Fibroblast of skin of abdomen (primary cell): ENCODE measurements at places on chromosomes 2 and 18.
A peak's percentile ranks its signal among the peaks of the same experiment; 100 is the strongest.

GRCh38 chr18:36532394-36532793 lies 234.9 kb downstream of the FHOD3 start:
- peak; percentile 36 for DNase-seq

DNA sequence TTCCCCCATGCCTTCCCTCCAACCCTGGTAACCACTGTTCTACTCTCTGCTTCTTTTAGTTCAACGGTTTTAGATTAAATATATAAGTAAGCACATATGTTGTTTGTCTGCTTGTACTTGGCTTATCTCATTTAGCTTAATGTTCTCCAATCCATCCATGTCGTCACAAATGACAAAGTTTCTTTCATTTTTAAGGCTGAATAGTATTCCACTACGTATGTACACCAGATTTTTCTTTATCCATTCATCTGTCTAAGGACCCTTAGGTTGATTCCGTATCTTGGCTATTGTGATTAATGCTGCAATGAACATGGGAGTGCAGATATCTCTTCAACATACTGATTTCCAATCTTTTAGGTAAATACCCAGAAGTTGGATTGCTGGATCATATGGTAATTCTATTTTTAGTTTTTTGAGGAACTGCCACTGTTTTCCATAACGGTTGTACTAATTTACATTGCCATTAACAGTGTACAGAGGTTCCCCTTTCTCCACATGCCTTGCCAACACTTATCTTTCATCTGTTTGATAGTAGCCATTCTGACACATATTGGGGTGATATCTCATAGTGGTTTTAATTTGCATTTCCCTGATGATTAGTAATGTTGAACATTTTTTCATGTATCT lies 8.1 kb downstream of the ASB3 start:
- DNase-seq, result no peak

GRCh38 chr2:81061016-81061415 lies 756.5 kb upstream of the LRRTM1 start:
- DNase-seq, result no peak

GRCh38 chr2:166357068-166357949 lies 18.4 kb downstream of the SCN9A start:
- DNase-seq, result no peak

DNA sequence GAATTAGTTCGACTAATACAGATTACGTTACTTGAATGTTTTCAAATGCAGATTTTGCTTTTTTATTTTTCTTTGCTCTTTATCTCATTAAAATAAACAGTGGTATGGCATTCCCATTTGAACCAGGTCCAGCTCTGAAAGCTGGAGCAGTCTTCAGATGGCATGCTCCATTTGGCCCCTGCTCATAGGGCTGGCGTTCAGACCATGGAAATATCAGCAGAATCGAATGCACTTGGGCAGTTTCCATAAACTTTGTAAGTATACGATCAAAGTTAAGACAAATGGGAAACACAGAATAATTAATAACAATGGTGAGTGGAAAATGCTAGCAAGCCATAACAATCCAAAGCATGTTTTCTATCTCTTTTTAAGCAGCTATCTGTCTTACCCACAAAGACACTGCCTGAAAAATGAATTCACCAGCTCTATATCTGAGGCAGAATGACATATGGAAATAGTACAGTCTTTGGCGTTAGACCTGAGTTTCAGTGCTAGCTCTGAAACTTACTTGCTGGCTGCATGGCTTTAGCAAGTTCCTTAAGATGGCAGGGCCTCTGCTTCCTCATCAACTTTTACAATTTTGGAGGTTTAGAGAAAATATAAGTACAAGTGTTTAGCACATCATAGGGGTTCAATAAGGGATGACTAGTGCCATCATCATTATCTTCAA lies 131.6 kb downstream of the BCL2 start:
- no peak for DNase-seq

GRCh38 chr2:19674051-19675002 lies 227.5 kb downstream of the TTC32 start:
- DNase-seq, result peak; percentile 78

DNA sequence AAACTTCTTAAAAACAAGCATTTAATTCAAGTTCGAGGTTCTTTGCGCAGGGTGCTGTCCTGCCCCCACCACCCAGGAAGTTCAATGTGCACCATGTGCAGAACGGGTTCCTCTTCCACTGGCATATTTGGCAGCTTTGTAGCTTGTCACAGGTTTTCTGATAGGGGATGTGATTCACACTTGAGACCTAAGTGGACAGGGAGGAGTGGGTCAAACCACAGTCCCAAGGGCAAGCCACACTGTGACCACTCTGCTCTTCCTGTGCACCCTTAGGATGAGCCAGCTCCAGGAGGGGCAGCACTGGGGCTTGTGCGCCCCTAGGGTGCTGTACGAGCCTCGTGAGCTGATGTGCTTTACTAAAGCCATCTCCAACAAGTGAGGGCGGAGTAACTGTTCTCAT lies 82.5 kb downstream of the TGFA start:
- no peak for DNase-seq

- no peak for DNase-seq
These were observed 24.4 kb downstream of the CD28 start for GRCh38 chr2:203730883-203731282.

GRCh38 chr2:190646780-190647522 lies 1.9 kb upstream of the NAB1 start:
- DNase-seq, result peak; percentile 82

DNA sequence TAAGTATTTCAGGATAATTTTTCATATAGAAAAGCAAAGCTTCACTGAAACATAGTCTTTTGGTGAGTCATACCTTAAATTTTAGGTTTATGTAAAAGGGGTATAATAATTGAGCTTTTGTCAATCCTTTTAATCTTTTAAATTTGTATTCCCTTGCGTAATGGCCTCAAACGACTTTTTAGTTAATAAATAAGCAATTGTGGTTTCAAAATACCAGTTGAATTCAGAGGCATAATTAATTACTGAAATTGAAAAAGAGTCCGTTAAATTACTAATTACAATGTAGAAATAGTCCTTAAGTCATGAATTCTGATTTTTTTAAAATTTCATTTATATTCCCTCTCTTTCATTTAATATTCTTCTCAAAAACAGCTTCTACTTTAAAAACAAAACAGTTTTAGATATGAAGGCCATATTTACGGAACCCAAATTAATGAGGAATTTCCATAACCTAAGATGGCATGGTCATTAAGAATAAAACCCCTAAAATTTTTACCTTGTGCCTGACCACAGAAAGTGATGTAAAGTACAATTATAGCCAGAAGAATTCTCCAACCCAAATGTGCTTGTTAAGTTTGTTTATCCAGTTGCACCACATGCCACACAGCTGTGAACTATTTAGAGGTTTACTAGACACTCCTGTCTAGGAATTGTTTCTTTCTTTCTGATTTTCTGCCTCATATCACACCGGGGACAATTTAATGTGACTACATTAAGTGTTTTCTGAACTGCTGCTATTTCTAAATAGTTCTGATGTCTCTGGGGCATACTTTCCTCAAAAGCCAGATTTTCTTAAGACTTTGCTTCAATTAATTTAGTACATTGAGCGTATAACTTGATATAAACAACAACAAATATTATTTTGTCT lies 60.7 kb upstream of the ITGA4 start:
- DNase-seq, result peak; percentile 49

- no peak for DNase-seq
These were observed 7.8 kb upstream of the CNDP2 start for GRCh38 chr18:74488354-74488753.

DNA sequence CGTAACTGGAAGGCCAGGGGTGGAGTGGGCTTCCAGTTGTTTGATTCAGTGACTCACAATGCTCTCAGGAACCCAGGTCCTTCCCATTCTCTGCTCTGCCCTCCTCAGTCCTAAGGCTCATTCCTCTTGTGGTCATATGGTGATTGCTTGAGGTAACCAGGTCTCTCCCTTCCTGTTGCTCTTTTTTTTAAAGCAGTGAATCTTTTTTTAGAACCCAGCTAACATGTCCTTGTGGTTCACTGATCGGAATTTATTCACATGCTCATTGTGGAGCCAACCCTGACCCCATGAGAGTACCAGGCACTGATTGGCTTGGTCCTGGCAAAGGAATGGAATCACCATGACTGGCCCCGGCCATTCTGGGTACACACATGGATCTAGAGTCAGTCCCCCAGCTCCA lies 7.4 kb downstream of the THNSL2 start:
- no peak for DNase-seq

- DNase-seq, result no peak
These were observed 17.5 kb downstream of the GPR35 start for GRCh38 chr2:240642806-240643092.

DNA sequence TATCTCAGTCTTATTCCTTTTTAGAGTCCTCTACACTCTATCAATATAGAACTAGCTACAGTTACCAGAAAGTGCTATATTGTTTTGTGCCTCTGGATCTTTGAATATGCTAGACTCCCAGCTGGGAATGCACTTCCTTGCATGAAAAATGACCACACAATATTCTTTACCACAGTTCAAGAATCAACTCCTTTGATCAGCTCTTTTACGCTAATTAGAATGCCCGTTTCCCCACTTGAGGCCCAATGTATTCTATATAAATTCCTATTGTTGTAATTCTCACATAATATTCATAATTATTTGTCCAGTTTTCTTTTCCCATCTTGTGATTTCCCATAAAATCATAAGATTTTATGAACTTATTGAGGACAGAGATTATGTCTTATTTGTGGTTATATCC lies 142.2 kb downstream of the UBE2E3 start:
- DNase-seq, result no peak

- no peak for DNase-seq
These were observed 54.7 kb upstream of the KIDINS220 start for GRCh38 chr2:8892111-8892510.

DNA sequence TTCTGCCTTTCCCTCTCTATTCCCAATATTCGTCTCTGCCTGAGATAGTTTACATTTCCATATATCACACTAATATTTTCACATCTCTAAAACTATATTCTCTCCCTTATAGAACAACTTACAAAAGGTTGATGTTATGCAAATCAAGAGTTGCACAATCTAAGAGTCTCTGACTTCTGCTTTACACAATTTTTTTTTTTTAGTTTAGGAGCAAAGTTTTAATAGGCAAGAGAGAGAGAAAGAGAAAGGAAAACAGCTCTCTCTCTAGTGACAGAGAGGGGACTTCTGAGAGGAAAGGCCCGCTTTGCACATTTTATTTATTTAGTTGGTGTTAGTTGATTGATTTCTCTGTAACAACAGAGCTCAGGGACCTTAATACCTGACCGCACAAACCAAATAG lies 380.2 kb downstream of the TXNL1 start:
- DNase-seq, result no peak

- no peak for DNase-seq
These were observed 71.8 kb downstream of the VAPA start for GRCh38 chr18:9985641-9986040.

GRCh38 chr2:105328281-105329196 lies 996 bp downstream of the TGFBRAP1 start:
- no peak for DNase-seq

GRCh38 chr18:45760462-45761036 lies 36.6 kb downstream of the SLC14A1 start:
- DNase-seq, result no peak

DNA sequence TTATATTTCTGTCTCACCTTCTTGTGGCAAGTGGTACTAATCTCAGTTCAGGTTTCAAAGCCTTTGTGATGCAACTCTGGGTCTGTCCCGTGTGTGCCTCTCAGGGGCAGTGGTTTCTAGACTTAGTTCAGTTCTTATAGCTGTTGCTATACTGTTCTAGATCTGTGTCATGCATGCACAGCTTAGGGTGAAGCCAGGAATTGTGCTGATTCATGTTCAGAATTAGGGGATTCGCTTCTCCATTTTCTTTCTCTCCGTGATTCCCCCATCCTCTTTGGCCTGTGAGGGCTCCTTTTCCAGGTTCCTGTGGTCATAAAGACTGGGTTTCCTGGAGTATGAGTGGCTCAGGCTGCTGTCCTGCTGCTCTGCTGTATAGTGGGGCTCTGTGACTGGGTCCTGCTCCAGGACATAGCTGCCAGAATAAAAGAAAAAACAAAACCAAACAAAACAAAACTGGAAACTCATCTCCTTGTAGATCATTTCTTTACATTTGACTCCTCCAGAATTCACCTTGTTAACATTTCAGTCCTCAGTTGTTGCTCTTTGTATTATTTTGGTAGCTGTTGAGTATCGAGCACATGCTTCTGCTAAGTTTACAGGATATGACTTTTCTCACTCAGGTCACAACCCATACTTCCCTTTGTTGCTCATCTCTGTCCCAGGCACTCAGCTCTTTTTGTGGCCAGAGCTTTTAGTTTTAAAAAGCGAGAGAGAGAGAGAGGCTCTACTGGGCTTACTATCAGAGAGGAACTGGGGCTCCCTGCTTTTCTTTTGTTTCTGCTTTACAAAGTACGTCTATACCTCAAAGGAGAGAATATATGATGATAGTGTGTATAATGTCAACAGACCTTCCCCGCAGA lies 34.2 kb downstream of the CERS6 start:
- peak; percentile 49 for DNase-seq

DNA sequence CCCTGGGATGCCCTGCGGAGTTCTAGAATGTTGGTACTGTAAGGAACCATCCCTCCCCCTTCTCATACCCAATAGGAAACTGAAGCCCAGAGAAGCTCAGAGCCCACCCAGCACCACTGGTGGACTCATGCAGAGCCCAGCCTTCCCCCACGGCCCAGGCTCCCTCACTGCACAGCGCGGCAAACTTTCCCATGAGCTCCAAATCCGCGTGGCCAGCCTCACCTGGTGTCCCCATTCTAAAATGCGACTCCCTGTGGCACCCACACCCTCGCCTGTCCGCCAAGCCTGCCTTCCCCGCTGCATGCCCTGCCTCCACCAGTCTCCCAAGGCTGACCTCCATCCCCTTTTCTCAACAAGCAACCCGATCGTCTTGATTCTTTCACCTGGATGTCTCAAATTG lies 51.1 kb downstream of the PTGR3 start:
- no peak for DNase-seq

DNA sequence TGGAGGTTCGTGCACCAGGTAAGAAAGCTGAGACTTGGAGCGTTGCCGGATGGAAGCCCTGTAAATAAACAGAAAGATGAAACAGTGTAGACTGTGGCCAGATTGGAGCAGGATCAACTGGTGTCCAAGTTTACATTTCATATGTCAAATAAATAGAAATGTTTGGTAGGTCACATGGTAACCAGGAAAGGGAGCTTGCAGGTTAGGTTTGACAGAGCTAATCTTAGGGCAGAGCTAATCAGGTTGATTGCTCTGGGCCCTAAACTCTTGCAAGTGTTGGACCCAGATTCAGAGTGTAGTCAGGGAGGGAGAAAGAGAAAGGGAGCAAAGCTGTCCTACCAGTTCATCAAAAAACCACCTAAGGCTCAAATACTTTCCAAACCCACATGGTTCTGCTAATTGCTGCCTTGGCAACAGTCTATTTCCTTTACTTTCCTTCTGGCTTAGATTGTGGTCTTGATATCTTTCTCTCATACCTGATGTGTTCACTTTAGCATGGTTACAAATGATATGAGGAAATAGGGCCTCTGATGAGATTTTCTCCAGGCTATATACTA lies 63.2 kb downstream of the G6PC2 start:
- no peak for DNase-seq

GRCh38 chr2:22998359-22998758 lies 386.6 kb upstream of the KLHL29 start:
- peak; percentile 38 for DNase-seq

- no peak for DNase-seq
These were observed 10.6 kb downstream of the UBE2F start for GRCh38 chr2:237977380-237977779.
